Epithelial cell of proximal tubule (primary cell): ENCODE measurements at places on chromosomes 5 and 9. TPM values are rescaled to one million over a fixed set of nuclear protein-coding genes. Genes with fewer than 3 reads are reported as not detected.
A peak's percentile ranks its signal among the peaks of the same experiment; 100 is the strongest.

BHMT gene
- 1.2 and 1.4 TPM in 2 replicates for total RNA-seq

GRCh38 chr5:2536632-2537377 is 214.7 kb downstream of the IRX2 start:
- no peak for DNase-seq

GRCh38 chr5:83473346-83474160 is 2.0 kb downstream of the VCAN start:
- DNase-seq: peak; percentile 86

GRCh38 chr5:133801955-133802751 is 166.3 kb downstream of the C5orf15 start:
- DNase-seq: no peak

SLC34A1 gene
- not detected in 2 replicates for total RNA-seq

CTSV gene
- 9.6 and 10.9 TPM in 2 replicates for total RNA-seq

GRCh38 chr9:33017283-33018041 is 7.6 kb upstream of the DNAJA1 start:
- DNase-seq: no peak
